Left renal pelvis (tissue), 4 donors: ENCODE measurements at places on chromosomes 6 and 20.

DNA sequence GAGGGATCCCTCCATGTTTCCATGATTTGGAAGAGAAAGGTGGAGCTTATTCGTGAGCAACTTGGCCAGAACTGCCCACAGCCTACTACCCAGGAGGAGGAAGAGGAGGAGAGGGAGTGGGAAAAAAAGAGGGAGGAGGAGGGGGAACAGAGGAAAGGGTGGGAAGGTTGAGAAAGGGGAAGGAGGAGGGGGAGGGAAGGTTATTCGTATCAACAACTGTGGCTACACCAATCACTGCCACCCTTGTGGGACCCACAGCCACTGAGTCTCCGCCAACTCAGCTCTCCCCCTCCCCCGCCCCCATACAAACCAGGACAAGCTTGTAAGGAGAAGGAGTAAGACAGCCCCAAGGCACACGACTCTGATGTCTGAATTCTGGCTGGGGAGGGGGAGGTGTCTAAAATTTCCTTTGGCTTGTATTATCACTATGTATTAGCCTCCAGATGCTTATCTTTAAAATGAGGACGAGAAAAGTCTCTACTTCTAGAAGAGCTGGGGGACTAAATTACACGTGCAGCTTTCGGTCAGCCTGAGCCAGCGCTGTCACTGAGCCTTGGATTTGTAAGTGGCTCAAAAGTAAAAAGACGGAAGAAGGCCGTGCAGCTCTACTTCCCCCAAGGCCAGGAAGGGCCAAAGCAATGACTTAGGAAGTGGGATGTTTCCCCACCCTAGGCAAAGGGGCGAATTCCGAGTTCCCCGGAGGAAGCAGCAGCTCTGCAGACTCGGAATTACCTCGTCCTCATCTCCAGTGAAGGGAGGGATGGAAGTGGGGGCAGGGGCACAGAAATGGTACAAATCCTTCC, 1.0 kb downstream of the FKBP1A start:
- DNase-seq = no peak

GRCh38 chr6:92779746-92780145, 639.6 kb downstream of the EPHA7 start:
- DNase-seq = peak; percentile 10

GRCh38 chr6:56933650-56934049, 21.3 kb upstream of the BEND6 start:
- DNase-seq = no peak

- no peak for DNase-seq
Measured at GRCh38 chr6:134233180-134233955, 84.5 kb downstream of the SGK1 start.

DNA sequence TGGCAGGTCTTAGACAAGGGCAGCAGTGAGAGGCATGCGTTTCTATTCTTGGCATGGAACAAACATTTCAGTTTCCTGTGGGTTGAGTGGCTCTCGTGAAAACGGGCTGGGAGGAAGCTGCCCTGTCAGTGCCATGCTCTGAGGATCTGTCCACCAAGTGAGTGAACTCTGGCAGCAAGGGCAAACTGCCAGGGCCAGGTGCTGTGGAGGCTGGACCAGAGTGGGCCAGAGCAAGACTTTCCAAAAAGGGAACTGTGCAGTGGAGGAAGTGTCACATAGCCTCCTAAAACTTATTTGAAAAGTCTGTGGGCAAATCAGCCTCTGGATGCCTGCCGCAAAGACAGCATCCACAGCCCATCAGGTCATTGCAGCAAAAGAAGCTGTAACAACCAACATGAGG, 44.2 kb upstream of the TAB2 start:
- no peak for DNase-seq

DNA sequence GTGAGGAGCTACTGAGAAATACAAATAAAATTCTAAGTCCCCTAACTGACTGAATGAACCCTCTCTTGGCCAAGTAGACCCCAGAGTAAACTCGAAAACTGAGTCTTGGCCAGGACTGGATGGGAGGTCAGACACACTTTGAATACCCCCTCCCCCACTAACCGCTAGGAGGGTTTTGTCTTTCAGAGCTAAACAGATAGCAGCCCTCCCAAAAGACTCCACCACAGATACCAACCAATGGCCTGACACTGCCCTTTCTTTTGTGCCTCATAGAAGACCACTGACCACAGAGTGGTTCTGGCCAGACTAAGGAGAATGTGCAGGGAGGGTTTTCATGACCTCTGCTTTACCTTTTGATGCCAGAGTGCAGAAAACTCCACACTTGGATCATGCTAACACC, 42.1 kb downstream of the SPACA1 start:
- no peak for DNase-seq

GRCh38 chr20:63624486-63624885, 2.4 kb downstream of the GMEB2 start:
- DNase-seq = no peak

DNA sequence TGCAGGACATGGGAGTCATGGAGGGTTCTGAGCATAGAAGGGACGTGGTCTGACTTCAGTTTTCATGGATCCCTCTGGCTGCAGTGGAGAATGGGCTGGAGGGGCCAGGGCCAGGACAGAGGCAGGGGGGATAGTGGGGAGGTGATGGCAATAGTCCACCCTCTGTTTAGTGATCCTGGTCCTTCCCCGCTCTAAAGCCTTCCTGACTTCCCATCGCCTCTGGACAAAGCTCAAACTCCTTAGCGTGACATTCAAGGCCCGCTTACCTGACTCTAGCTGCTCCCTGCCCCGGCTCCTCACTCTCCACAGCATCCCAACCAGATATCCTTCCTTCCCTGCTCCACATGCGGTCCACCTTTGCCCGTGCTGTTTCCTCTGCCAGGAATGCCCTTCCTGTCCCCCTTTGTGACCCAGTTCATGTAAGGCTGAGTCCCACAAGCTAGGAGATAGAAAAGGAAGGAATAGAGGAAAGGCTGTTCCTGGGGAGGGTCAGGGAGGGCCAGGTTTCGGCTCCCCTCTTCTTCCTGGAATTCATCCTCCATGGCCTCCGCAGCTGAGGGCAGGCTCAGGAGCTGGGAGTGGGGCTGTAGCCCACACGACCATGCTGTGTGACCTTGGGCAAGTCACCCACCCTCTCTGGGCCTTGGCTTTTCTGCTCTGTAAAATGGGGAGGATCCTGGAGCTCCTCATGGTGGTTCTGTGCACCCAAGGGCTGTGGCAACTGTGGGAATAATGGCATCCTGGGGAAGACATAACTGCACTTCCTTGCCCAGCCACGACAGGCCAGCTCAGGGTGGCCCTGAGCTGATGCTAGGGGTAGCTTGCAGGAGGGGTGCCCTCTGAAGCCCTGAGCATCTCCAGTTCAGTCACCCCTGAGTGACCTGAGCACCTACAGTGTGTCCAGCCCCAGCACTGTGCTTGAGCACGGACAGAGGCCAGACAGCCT, 116.1 kb downstream of the CEBPB start:
- DNase-seq = no peak

DNA sequence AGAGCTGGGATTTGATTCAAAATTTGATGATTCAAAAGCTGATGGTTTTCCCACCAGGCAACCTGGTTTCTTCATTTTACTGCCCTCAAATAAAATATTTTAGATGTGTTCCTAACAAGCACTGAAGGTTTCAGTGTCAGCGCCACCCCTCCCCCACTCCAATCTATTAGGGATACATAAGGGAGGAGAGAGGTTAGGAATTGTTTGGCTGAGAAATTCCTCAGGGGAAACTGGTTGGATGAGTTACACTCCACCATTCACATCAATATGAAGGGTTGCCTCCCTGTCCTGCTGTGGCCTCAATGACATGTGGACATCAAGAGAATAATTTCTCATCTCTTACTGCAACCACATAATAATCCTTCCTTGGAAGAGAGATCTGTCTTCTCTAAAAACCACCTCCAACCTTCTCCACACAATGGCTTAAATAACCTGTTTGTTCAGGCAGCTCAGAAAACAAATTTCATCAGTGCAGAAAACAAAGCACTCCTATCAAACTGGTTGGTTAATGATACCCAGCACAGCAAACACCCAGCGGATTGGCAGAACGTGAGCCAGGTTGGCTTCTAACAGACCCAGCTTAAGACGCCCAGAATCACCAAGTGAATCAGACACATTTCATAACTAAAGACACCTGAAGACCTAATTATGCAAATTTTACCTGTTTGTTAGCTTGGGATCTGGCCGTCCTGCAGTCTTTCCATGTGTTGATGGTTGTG, 136.0 kb upstream of the SGK1 start:
- DNase-seq = no peak
